Eye (tissue), 1 donor: ENCODE measurements at places on chromosomes 7 and 10.

- no peak for DNase-seq
Measured at GRCh38 chr7:28018446-28018845, 162.1 kb downstream of the JAZF1 start.

DNA sequence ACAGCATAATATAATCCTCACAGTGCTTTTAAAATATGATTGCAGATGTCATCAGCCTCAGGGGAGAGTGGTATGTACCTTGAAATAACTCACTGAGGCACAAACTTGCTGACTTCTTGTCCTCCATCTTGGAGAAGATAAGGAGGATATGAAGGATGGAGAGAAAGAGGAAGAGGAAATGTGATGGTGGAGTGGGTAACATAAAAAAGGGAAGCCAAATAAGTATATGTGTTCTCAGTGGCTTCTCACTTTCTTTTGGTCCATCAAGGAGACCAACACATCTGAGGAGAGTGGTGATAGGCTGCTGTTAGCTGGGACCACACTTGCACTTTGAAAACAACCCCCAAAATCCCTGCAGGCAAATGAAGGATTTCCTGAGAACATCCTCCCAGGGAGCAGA is 21.6 kb upstream of the ZNF37A start:
- DNase-seq = no peak

- peak; percentile 78 for DNase-seq
Measured at GRCh38 chr7:75565132-75565837, 73.2 kb downstream of the SPDYE5 start.

DNA sequence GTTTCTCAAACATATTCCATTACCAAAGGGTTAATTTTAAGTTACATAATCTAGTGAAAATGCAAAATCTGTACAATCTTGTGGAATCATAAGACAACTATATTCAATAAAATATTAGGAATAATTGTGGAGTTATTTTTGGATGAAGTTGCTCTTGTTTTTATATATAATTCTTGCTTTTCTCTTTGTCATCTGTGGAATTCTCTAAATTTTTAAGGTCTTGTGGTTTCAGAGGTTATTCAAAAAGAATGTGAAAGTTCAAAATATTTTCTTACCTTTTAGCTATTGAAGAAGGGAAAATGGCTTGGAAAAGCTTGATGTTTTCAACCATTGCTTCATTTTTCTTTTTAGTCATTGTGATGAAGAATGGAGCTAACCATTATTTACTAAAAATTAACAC is 552.1 kb downstream of the TFEC start:
- no peak for DNase-seq

DNA sequence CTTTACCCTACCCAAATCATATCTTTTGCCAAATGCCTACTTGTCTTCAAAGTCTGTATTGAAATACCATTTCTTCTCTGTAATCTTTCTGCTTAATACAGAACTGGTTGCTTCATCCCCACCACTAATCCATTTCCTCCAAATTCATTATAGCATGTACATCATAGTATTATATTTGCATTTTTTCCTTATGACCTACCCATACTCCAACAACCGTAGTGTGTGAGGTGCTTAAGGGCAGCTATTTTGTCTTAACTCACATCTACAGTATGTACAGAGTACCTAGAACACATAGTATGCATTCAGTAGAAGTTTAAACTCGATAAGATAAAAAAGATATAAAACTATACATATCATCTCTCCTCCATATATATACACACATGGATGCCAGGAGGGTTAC is 23.7 kb downstream of the ACSL5 start:
- no peak for DNase-seq

- peak; percentile 45 for DNase-seq
Measured at GRCh38 chr10:4316161-4316810, 509.7 kb upstream of the AKR1E2 start.

GRCh38 chr10:128897401-128898129 is 569.5 kb upstream of the MGMT start:
- DNase-seq = peak; percentile 21
